Osteoblast (primary cell): ENCODE measurements at places on chromosomes 5 and 9. TPM values are rescaled to one million over a fixed set of nuclear protein-coding genes. Genes with fewer than 3 reads are reported as not detected.

Gene CATSPER3
- 0.29 and 0.36 TPM in 2 replicates for total RNA-seq

DNA sequence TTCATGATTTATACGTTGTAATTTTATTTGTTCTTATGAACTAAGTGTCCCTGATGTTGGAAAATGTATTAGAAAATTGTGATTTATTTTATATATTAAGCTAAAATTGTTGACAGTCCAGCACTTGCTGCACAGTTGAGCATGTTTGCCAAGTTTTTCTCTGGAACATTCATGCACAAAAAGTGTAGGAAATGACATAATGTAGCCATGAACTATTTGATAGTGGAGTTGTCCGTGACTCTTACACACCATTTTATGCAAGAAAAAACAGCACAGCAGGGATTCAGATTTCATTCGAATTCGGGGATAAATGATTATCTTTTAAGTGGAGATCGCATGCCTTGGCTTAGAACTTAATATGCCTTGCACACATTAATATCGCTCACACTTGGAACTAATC is 708.6 kb upstream of the WWC1 start:
- H3K27me3 ChIP-seq, result no peaks in the 10 kb centered on the region
- H3K4me3 ChIP-seq, result no peak overlapping the region

GRCh38 chr5:178536541-178537466 is 53.4 kb downstream of the COL23A1 start:
- H3K4me1 ChIP-seq, result no peaks in the 10 kb centered on the region
- H3K27me3 ChIP-seq, result no peaks in the 10 kb centered on the region
- H3K4me3 ChIP-seq, result no peak overlapping the region
- peak; percentile 17 for DNase-seq

DNA sequence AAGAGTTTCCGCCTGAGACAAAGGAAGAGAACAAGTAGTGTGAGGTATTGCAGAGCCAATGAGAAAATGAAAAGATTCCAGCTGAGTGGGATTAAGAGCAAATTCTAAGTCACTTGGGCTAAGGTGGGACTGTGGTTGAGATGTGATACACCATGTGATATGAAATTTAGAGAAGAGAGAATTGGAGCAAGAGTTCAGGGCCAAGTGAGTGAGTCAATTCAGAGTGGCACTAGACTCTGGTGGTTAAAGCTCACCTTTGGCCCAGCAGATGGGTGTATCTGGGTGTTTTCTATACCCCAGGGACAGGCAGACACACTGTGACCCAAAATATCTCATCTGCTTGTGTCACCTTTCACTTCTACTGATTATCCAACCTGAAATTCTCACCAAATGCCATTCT is 368.1 kb downstream of the KCNN2 start:
- no peak for DNase-seq
- H3K27me3 ChIP-seq, result no peaks in the 10 kb centered on the region
- no peak overlapping the region for H3K4me3 ChIP-seq
- no peaks in the 10 kb centered on the region for H3K36me3 ChIP-seq

GRCh38 chr9:127735530-127736185 is 564 bp upstream of the TOR2A start:
- H3K27me3 ChIP-seq, result no peaks in the 10 kb centered on the region
- peaks cover 6% of the 10 kb centered on the region for H3K36me3 ChIP-seq
- peak overlapping the region; percentile 4 for H3K27ac ChIP-seq

DNA sequence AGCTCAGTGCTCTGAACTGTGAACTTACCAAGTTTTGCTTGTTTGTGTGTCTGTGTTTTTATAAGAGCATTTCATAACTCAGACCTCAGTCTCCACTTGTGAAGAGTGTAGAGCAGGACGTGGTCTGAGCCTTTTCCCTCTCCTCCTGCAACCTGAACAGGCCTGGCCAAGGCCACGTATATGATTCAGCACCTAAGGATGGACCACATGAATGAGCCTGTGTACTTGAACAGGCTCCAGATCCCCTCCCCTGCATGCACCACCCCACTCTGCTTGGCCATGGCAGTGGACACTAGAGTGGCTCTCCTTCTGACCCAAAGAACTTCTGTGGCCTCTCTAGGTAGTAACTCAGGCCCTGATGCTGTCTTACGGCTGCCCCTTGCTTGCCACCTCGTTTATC is 125.9 kb upstream of the FSTL4 start:
- no peak overlapping the region for H3K4me3 ChIP-seq
- peaks cover 3% of the 10 kb centered on the region for H3K4me1 ChIP-seq
- no peaks in the 10 kb centered on the region for H3K36me3 ChIP-seq
- no peak for DNase-seq
- no peaks in the 10 kb centered on the region for H3K27me3 ChIP-seq

GRCh38 chr5:10498350-10498749 is 56.7 kb downstream of the ROPN1L start:
- H3K4me1 ChIP-seq, result no peaks in the 10 kb centered on the region
- no peak for DNase-seq

DNA sequence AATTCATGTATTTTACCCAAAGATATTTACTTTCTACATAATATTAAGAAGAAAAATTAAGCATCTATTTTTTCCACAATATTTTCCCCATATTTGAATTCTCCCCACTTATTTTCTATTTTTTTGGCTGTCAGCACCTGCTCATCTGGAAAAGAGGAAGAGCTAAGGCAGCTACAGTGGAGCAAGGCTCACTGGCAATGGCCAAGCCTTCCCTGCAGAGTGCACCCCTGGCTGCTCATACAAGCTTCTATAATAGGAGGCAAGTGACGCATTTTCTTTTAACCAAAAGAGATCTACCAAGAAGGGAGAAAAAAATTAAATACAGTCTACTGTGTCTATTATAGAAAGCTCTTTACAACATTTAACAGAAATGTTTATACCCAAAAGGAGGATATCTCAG is 72.5 kb downstream of the AUH start:
- no peak overlapping the region for H3K4me3 ChIP-seq
- no peak overlapping the region for H3K27ac ChIP-seq
- DNase-seq, result no peak
- no peaks in the 10 kb centered on the region for H3K27me3 ChIP-seq
- H3K4me1 ChIP-seq, result peaks cover 5% of the 10 kb centered on the region

GRCh38 chr5:133670336-133670735 is 58.0 kb upstream of the FSTL4 start:
- H3K4me1 ChIP-seq, result no peaks in the 10 kb centered on the region
- H3K27me3 ChIP-seq, result no peaks in the 10 kb centered on the region
- H3K36me3 ChIP-seq, result no peaks in the 10 kb centered on the region
- no peak overlapping the region for H3K27ac ChIP-seq
- no peak for DNase-seq

Gene ATP10B
- not detected in 2 replicates for total RNA-seq
